ENCODE measurements at places on chromosomes 13 and 19.

- no peak for DNase-seq
These were observed 4.6 kb downstream of the FBXO17 start for GRCh38 chr19:38970664-38971532.

GRCh38 chr19:1961000-1961883 is 20.3 kb downstream of the CSNK1G2 start:
- no peak for DNase-seq

DNA sequence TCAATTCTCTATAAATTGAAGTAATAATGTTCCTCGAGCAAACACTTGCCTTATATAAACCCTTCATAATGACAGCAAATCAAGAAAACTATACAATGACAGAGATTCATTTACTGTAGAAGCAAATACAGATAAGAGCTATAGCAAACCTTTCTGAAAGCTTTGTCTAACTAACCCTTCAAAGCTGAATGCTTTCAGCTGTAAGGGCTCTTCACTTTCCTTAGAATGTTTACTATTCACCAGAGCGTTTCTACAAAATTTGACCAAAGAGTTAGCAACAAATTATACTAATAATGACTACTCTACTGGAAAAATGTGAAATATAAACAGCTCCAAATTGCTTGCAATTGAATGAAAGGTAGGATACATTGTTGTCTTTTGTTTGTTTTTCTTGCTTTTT is 218.1 kb downstream of the SLITRK5 start:
- DNase-seq, result no peak

- DNase-seq, result no peak
These were observed 5.7 kb downstream of the ACOD1 start for GRCh38 chr13:76953968-76954367.

GRCh38 chr19:35673121-35673804 is 6.9 kb downstream of the UPK1A start:
- peak; percentile 94 for DNase-seq

DNA sequence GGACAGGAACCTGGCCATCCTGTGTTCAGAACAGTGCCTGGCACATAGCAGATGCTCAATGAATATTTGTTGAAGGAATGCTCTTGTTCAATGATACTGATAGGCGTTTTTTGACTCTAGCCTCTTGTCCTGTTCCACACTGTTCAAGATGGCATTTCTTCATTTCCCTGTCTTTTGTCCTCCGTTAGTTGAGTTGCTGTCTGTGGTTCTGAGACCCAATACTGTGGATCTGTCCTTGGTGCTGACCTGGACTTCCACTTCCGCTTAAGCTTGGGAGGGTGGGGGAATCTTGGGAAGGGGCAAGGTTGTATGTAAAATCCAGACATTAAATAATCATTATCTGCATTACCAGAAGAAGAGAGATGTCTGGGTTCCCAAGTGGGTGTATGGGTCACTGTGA is 8.3 kb upstream of the KCNN4 start:
- DNase-seq, result no peak

DNA sequence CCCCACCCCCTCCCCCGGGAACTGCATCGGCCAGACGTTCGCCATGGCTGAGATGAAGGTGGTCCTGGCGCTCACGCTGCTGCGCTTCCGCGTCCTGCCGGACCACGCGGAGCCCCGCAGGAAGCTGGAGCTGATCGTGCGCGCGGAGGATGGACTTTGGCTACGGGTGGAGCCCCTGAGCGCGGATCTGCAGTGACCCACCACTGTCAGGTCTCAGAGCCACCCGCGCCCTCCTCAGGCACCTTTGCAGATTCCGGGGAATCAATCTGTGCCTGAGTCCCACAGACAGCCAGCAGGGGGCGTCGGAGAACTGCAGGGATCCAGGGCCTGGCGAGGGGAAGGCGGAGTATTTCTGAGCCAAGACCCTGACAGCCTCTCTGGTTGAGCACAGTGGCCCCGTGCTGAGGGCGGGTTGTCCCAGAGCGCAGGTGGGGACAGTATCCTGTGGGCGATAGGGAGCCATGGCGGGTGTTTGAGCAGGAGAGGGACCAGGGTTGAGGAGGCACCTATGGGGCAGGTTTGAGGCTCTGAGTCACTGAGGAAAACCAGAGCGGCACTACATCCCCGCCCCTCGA is 30.4 kb upstream of the CYP4F8 start:
- peak; percentile 68 for DNase-seq

DNA sequence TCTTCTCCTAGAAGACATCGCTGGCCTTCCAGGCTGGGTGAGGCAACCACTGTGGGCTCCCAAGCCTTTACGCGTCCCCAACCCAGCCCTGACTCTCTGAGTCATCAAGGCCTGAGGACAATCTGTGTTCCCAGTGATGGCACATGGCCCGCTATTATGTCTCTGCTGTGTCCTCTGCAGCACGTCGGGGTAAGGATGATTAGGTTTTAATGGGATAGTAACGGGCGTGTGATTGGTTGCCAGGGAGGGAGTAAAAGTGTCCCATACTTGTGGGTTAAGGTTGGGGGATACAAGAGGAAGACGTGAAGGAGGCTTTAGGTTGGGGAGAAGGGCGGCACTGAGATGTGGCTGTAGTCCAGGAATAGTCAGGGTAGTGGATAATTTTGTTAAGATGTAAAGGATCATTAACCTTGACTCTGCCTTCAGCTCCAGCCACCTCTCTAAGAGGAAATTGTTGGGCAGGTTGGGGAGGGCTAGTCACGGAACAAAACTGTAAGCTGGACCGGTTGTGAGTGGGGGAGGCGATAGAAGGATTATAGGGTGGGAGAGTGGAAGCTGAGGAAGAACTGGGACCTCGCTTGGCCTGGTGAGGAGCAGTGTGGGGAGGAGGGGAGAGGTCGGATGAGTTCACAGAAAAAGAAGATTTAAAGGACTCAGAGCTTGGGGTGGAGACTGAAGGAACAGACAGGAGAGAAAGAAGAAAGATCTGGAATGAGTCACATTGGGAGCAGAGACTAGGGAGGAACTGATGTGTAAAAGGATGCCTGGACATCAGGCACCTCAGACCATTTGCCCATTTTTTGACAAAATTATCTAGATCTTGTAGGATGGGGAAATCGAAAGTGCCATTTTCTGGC is 27.9 kb upstream of the IGFL1 start:
- DNase-seq, result no peak

- DNase-seq, result no peak
These were observed 60.3 kb upstream of the STARD13 start for GRCh38 chr13:33345842-33346241.

GRCh38 chr19:19098703-19099632 is 35.2 kb downstream of the SLC25A42 start:
- DNase-seq, result no peak

DNA sequence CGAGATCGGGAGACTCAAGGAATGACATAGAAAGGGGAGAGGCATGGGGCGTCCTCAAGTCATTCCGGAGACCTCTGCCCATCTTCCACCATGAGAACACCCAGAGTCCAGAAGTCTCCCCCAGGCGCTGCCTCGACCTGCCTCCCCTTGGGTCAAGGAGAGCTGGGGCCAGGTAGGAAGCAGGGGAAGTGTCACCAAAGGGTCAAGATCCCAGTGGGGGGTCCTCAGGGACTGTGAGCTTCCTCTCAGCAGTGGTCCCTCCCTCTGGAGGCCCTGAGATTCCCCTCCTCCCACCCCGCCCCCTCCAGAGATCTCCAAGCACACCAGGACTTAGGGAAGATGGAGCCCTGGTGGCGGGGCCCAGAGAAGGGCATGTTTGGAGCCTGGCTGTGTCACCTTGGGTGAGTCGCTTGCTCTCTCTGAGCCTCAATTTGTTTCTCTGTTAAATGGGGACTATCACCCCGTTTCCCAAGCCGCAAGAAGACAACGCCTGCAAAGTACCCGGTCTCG is 919 bp downstream of the DACT3 start:
- no peak for DNase-seq

DNA sequence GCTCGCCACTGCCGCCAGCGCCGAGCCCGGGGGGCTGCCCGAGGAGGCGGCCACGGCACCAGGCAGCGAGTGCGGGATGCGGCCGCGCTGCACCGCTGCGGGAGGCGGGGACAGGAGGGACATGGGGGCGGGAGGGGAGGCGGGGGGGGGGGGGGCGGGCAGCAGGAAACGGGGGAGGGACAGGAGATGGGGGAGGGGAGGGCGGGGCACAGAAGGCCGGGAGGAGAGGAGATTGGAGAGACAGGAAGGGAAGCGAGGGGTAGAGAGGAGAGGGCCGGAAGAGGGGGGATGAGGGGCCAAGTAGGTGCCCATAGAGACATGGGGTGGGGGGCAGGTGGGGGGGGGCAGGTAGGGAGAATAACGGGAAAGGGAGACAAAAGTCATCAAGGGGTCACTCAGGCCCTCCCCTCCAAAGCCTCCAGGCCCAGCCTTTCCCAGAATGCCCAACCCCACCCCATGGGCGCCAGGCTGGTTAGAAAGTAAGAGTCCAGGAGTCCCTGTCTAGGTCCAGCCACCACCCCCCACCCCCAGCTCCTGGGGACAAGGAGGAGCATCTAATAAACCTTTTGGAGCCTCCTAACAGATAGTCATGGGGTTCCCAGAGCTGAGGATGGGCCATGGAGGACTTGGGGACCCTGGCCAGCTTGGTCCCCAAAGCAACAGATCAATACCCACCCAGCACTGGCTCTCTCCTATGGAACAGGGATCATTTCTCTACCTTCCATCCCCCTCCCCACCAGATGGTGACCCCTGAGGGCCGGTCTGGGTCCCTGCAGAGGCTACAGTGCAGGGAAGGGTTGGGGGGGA is 9.5 kb downstream of the NR2F6 start:
- peak; percentile 64 for DNase-seq

- no peak for DNase-seq
These were observed 107.4 kb upstream of the CLDN10 start for GRCh38 chr13:95445131-95445530.

DNA sequence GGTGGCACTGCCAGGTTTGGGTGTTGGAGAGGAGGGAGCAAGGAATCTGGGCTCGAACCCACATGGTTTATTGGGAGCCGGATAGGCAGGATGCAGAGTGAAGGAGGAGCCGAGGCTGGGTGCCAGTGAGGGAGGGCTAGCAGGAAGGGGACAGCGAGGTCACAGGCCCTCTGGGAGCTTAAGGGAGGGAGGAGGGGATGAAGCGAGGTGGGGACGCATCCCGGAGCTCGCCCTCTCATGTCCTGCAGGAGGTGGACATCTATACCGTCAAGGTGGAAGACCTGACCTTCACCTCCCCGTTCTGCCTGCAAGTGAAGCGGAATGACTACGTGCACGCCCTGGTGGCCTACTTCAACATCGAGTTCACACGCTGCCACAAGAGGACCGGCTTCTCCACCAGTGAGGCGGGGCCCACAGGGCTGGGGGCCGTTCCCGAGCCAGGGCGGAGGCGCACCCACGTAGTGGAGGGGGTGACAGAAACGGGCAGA is 3.5 kb upstream of the ADM5 start:
- DNase-seq, result peak; percentile 12

- DNase-seq, result peak; percentile 91
These were observed 13.6 kb upstream of the DACT3 start for GRCh38 chr19:46674416-46675178.

DNA sequence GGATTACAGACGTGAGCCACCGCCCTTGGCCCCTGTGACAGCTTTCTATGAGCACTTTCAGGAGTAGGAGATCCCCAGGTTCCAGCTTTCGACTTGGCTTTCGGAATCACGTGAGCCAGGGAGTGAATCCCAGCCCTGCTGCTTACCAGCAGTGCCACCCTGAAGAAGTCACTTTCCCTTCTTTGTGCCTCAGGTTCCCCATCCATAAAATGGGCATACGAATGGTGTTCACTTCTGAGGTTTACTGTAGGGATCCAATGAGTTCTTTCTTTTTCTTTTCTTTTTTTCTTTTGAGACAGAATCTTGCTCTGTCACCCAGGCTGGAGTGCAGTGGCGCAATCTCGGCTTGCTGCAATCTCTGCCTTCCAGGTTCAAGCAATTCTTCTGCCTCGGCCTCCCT is 4.3 kb upstream of the HOMER3 start:
- no peak for DNase-seq

GRCh38 chr13:113159701-113160100 is 1.3 kb downstream of the PROZ start:
- no peak for DNase-seq

- DNase-seq, result no peak
These were observed 65.0 kb downstream of the MTUS2 start for GRCh38 chr13:28885181-28885580.

DNA sequence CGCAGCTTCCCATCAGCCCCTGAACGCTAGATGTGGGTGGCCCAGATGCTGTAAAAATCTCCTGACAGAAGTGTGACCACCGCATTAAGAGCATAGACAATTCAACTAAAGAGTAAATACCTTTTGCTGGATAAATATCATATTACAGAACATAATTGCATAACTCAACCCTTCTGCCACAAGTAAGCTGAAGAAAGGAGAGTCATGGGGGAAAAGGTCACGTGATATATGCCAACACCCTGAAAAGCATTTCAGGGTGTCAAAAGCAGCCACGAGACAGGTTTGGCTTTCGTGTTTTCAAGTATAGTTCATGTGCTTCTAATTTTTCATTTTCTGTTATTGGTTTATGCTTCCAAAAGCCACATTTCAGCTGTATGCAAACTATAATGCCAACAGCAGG is 71.3 kb downstream of the LHFPL6 start:
- DNase-seq, result no peak

- no peak for DNase-seq
These were observed 48.1 kb upstream of the C19orf12 start for GRCh38 chr19:29763196-29763595.

DNA sequence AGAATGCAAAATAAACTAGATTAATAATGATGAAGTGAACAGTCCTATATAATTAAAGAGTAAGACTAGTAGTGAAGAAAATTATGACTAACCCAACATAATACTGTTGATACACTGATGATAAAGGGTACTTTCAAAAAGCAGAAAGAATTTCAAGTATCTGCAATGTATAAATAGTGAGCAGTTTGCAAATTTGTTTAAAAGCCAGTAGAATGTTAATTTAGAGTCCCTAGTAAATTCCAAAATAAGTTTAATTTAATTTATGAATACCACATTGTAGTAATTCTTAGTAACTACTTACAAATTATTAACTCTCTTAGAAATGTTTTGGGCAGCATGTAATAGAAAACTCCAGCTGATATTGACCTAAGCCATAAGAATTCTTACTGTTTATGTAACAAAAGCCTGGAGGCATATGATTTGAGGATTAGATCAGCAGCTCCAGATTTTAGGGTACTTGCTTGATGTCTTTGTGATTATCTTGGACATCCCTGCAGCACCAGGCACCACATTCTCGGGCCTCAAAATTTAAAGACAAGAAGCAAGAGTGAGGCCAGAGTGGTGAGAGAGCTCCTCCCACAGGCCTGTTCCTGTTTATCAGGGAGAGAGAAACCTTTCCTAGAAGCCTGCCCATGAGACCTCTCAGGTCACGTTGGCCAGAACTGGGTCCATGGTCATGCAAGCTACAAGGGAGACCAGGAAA is 67.6 kb upstream of the TDRD3 start:
- DNase-seq, result peak; percentile 64

- no peak for DNase-seq
These were observed 26.7 kb downstream of the ERCC5 start for GRCh38 chr13:102872531-102872930.

DNA sequence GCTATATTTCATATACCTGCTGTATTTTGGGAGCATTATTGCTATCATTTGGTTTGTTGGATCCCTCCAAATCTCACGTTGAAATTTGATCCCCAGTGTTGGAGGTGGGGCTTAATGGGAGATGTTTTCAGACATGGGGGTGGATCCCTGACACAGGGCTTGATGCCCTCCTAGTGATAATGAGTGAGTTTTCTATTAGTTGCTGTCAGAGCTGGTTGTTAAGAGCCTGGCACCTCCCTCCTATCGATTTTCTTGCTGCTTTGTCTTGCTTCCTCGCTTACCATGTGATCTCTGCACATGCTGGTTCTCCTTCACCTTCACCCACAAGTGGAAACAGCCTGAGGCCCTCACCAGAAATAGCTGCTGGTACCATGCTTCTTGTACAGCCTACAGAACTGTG is 259.9 kb upstream of the STARD13 start:
- DNase-seq, result no peak
